NCI-H524 (cell line): ENCODE measurements at places on chromosomes 5 and 9.

DNA sequence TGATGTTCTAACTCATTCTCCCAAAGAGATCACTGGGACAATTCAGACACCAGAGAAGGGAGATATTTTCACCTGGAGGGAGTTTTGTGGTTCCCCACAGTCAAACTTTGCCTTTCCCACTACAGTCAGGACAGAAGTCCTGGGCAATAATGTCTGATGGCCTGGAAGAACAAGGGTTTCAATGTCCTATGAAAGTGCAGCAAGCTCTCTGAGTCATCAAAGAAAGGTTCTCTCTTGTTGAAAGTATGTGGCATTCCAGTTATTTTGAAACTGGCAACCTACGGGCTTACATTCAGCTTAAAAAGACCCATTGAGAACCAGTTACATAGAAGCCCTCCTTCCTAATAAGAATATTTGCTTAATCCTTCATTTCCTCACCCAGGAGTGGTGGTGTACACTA, 103.9 kb downstream of the INSYN2B start:
- DNase-seq: no peak

DNA sequence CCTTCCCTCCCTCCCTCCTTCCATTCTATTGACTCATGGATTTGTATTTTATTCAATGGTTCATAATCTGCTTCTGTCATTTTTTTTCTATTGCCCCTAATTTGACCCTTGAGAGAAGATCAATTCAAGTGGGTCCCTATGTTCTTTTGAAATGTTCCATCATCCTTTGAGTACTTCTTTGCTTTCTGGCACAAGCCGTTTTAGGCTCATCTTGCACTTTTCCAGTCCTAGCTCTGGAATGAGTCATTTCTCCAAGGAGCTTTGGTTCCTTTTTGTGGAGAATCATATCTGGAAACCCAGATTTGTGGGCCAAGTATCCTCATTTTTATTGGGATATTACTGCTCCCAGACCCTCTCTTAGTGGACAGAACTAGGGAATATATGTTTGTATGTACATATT, 126.8 kb upstream of the PTPN3 start:
- no peak for DNase-seq

DNA sequence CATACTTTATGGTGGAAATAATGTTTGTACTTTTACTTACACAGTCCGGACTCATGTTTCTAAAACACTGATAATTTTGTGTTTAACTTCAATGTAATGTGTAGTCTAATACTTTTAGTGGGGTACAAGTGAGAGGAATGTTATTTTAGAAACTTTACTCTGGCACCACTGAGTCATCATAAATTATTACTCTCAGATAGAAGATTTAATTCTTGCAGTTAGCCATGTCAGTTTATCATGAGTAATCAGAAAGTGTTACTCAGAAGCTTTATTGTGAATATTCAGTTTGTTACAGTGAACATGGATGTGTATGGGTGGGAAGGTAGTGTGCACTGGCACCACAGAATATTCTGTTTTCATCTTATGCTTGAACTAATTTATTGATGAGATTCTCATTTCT, 20.0 kb downstream of the OGN start:
- DNase-seq: no peak

GRCh38 chr9:114607671-114608524, 3.2 kb upstream of the TMEM268 start:
- DNase-seq: no peak

- no peak for DNase-seq
These were observed 26.8 kb downstream of the MRRF start for GRCh38 chr9:122291458-122291857.

GRCh38 chr9:135579889-135580660, 18.5 kb downstream of the PAEP start:
- no peak for DNase-seq

GRCh38 chr5:10801931-10802666, 41.1 kb upstream of the DAP start:
- DNase-seq: no peak

- DNase-seq: peak; percentile 90
These were observed at the start of gene NIM1K for GRCh38 chr5:43191740-43192557. Gene NIM1K, plus strand, starts transcription at chr5:43192225. Its CDS starts 53,551 bp downstream, at chr5:43245776.

GRCh38 chr5:39760385-39761198, 335.8 kb upstream of the DAB2 start:
- DNase-seq: no peak

GRCh38 chr9:121708768-121709488, 57.5 kb downstream of the DAB2IP start:
- DNase-seq: no peak

DNA sequence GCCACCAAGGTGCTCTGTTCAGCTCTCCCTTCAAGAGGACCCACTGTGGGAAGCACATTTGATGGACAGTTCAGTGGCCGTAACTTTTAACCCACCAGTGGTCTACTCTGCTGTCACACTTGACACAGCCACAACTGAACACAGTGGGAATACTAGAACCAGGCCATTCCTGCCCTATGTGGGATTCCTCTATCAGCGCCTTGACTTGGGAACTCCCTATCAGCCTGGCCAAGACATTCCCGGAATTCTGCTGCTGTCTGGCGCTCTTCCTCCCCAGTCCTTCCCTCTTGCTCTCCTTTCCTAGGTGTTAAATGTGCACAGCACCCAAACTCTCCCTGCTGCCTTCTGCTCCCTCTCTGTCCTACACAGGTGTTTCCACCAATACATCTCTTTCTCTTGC, 23.1 kb upstream of the SH3PXD2B start:
- DNase-seq: no peak

- no peak for DNase-seq
These were observed 694 bp upstream of the UAP1L1 start for GRCh38 chr9:137076636-137077009.

GRCh38 chr5:90949469-90950358, 391.1 kb downstream of the ADGRV1 start:
- DNase-seq: no peak

DNA sequence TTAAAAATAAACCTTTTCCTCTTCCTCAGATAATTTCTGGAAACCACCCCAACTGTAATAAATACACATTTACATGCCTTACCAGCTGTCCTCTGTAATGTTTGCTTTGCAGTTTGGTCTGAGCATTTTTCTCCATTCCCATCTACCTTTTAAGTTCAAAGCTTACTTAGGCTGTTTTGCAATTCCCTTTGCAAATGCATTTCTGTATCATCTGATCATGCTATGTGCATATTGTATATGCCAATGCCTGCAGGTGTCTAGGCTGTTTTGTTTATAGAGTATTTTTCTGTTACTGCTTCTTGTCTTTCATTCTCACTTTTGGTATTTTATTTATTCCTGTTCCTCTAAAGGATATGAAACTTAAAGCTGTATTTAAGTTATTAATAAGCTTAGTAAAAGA, 86.3 kb downstream of the SLC44A1 start:
- no peak for DNase-seq

GRCh38 chr9:91658513-91659105, 235.0 kb upstream of the NFIL3 start:
- peak; percentile 59 for DNase-seq

GRCh38 chr5:4942831-4943178, 197.3 kb upstream of the ADAMTS16 start:
- no peak for DNase-seq

DNA sequence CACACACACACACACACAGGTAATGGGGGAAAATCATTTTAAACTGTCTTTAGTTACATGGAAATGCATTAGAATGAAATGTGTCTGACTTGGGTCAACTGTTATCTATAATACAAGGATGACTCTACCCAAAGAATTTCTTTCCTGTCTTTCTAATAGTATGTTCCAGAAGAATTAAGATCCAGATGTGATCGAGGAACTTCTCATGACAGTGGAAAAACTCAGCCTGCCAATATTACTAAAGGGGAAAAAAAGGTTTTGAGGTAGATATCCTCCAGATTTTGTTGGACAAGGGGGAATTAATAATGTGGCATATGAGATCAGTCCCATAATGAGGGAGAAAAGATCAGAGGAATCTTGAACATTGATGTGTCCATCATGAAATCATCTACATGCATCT, 190.6 kb upstream of the MAP3K1 start:
- DNase-seq: no peak

DNA sequence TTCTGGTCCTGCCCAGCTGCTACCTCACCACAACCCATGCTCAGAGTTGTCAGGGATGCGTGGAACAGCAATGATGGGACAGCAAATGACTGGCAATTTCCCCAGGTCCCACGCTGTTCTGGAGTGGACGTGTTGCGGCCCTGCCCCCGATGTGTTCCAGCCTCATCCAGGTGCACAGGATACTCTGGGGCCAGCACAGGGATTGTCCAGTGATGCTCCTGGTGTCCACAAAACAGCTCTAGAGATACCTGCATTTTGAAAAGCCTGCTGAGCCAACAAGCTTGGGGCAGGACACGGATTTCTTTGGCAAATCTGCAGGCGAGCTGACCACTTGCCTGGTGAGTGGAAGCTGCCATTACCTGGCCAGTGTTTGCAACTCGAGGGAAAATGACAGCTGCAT, 88.7 kb downstream of the ANKRD33B start:
- no peak for DNase-seq

DNA sequence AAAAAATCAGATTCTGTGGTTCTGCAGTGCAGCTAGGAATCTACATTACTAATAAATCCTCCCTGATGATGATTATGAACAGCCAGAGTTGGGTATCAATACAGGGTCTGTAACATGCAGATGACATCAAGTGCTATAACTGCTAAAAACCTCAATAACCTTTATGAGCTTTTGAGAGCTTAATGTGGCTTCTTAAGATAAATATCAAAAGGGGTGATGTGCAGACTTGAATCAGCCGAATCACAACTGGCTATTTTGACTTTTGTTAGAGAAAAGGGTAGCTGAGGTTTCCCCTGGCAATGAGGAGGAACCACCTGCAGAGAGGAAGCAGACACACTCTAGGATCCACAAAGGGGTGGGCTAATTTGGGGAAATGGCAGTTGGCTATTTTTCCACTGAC, 30.2 kb downstream of the CAPSL start:
- no peak for DNase-seq

- no peak for DNase-seq
These were observed 8.1 kb upstream of the SLC34A1 start for GRCh38 chr5:177376107-177376506.

DNA sequence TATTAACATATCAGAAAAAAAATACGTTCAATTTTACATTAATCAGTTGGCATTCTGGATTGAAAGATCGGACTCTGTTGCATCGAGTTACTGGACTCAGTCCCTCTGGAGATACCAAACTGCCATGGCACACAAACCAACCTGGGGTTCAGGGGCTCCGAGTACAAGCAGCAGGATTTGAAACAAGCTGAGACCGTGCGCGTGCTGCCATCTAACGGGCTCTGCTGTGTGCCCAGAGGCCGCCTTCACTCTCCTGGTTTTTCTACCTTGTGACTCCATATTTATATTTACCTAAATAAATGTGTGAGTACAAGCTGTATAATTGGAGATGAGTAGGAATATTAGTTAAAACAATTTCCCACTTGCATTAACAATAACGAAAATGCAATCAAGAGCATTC, 48.2 kb downstream of the ANXA1 start:
- no peak for DNase-seq

GRCh38 chr5:6583049-6583880, 49.6 kb downstream of the NSUN2 start:
- peak; percentile 75 for DNase-seq

GRCh38 chr9:94821098-94821887, 94.8 kb downstream of the AOPEP start:
- no peak for DNase-seq

GRCh38 chr9:35446012-35446411, 43.9 kb upstream of the RUSC2 start:
- no peak for DNase-seq

GRCh38 chr5:160060001-160060400, 51.1 kb downstream of the TTC1 start:
- DNase-seq: no peak
